WTC11 (cell line): ENCODE measurements at places on chromosomes 2 and 18.

GRCh38 chr18:8525692-8526091, 83.5 kb upstream of the RAB12 start:
- DNase-seq, result peak; percentile 63

DNA sequence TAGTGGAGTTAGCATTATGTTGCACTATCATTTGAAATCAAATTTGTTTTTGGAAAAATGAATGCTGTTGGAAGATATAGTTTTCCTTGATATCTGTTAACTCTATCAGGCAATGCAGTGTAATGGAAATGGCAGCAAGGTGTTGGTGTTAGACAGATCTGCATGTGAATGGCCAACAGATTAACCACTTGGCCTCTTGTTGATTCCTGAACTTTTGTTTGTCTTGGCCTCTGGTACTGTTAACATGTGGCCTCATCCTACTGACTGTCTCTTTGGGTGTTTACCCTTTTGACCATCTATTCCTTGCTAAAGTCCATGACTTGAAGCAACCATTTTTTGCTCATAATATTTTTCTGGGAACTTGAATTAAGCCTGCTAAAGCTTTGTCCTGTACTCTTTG, 110.2 kb upstream of the CDH2 start:
- no peak for DNase-seq

- no peak for DNase-seq
Measured at GRCh38 chr2:190159453-190159852, 96.9 kb upstream of the MSTN start.

DNA sequence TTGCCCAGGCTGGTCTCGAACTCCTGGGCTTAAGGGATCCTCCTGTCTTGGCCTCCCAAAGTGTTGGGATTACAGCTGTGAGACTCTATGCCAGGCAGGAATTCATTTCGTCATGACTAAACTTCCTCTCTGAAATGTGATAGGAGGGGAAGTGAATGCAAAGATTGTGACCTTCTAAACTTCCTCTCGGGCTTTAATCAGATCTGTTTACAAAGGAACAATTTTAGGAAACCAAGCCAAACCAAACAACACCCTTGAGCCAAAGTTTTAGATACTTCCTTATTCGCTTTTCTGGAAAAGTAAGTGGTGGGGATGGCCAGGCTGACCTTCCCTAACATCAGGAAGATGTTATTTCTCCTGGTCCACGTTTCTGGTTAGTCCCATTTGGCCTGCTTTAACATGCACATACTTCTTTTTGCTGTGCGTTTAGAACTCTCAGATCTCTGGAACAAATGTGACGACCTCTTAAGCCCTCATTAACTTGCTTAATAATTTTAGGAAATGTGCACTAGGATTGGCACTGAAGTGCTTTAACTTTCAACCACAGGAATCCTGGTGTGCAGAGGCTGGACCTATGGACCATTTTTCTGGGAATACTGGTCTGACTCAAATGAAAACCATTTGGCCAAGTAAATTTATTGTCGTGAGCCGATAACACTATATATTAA, 33.2 kb upstream of the YES1 start:
- no peak for DNase-seq

- no peak for DNase-seq
Measured at GRCh38 chr18:77095391-77096371, 36.9 kb downstream of the MBP start.

DNA sequence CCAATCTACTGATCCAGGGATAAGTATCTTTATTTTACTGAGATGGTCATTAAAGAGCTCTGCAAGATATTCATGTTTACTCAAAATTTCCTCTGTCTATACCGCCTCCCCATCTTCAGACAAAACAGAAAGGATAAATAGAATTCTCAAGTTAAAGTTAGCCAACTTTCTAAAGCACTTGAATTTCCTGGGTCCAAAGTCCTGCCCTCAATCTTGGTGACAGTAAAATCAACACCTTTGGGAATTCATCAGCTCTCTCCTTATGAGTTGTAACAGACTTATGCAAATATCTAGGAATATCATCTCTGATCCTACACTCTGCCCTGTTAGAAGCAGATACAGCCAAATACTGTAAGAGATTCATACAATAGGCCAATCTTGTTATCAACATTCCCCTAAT, 122.5 kb upstream of the HAAO start:
- no peak for DNase-seq

DNA sequence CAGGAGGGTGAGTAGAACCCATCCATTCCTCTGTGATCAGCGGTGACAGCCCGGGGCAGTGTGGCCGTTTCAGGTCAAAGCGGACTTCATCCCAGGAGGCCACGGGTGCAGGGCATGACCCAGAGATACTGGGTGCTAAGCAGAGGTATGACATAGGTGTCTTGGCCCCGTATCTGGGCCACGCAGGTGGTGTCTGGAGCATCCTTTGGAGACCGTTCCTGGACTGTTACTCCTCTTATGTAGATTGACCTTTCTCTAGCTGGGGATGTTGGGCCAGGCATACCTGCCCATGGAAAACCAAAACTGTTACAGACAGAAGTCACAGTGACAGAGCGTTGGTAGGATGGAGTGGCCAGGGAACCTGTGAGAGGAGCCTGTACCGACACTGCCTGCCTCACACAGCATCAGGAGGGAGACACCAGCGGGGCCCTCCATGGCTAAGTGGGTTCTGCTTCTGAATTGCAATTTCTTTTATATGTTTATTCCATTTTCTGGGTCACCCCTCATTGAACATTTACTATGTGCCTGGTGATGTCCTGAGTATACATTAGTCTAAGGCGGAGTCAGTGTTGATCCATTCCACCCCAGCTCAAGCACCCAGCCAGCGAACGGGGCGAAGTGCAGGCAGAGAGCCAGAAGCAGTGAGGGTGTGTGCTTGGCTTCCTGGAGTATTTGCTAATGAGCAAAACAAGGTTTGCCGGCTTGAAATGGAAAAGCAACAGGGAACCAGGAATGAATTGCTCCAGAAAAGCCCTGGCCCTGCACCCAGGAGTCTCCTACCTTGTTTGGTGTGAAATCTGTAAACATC, 141.7 kb downstream of the SH3RF3 start:
- DNase-seq, result no peak

- no peak for DNase-seq
Measured at GRCh38 chr18:79859314-79859713, 61.6 kb downstream of the KCNG2 start.

- no peak for DNase-seq
Measured at GRCh38 chr2:229408356-229408755, 137.3 kb upstream of the PID1 start.

DNA sequence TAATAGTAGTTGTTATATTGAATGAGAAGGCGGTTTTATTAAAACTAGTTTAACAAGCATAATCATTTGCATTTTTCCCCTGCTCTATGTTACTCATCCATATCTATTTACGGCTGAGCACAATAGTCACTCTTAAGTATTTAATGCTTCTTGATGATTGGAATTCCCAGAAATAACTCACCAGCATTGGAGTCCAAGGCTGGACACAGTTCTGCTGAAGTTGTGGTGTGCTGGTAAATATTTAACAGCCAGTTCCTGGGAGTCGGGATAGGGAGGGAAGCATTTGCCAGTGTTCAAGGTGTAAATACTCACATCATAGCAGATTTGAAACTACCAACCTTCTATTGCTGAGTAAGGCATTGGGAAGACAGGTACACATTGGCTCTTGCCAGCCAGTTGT, 315.1 kb downstream of the MTX2 start:
- no peak for DNase-seq

DNA sequence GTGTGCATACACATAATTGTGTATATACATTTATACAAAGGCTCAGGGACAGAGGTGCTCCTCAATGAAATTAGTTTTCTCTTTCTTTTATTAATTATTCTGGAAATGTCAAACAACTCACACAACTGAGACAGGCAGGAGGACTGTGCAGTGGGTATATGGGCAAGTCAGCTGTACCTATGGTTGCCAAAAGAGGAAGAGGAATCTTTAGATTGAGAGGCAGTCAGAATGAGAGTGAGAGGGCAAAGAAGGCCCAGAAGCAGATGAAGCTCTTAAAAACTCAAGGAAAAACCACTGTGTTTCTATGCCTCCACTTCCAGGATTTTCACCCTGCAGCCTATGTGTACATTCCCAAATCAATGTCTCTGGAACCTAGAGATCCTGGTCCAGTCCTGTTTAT, 79.1 kb downstream of the CACNB4 start:
- no peak for DNase-seq

DNA sequence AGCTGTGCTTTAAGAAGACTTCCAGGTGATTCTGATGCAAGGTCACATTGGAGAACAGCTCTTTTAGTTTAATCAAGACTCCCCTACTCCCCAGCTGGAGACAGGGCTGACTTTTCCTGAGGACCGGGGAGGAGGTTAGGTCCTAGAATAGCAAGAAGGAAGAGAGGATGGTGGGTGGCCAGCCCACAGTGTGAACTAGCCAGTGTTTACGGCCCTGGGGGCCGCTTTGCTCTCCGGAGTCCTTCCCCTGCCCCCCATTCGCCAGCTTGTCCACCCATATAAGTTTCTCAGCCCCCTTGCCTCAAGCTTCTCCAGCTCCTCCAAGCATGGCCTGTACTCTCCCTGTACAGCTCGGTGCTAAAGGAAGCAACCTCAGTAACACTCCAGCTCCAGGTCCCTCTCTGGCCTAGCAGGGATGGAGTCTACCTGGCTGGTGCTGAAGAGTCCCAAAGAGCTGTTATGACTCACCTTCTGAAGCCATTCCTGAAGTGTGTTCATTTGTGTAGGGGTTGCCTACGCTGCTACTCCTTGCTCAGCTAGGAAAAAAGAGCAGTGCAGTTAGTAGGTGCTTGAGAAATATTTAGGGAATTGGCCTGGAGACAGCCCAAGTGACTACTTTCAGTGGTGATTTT, 7.9 kb downstream of the INPP4A start:
- DNase-seq, result no peak
